ENCODE measurements at places on chromosomes 2 and 18. TPM values are rescaled to one million over a fixed set of nuclear protein-coding genes. Genes with fewer than 3 reads are reported as not detected.

HOXD10 gene
- total RNA-seq: not detected

KANSL1L gene
- 12.0 TPM for total RNA-seq

CABYR gene
- 2.0 TPM for total RNA-seq

CENPO gene
- 2.0 TPM for total RNA-seq

DLX1 gene
- total RNA-seq: 0.38 TPM

SIX2 gene
- total RNA-seq: 0.47 TPM

IHH gene
- total RNA-seq: under 0.01 TPM

AKAIN1 gene
- total RNA-seq: not detected

LINC00305 gene
- total RNA-seq: not detected

METTL4 gene
- total RNA-seq: 6.6 TPM
